Stimulated activated CD8-positive, alpha-beta memory T cell treated with anti-CD3 and anti-CD28 coated beads, Interleukin-4, amount 100 ng/mL, for 1 hour (primary cell): ENCODE measurements at places on chromosomes 11 and 22.

GRCh38 chr11:67043572-67044349 lies 12.9 kb upstream of the RHOD start:
- no peak for DNase-seq

DNA sequence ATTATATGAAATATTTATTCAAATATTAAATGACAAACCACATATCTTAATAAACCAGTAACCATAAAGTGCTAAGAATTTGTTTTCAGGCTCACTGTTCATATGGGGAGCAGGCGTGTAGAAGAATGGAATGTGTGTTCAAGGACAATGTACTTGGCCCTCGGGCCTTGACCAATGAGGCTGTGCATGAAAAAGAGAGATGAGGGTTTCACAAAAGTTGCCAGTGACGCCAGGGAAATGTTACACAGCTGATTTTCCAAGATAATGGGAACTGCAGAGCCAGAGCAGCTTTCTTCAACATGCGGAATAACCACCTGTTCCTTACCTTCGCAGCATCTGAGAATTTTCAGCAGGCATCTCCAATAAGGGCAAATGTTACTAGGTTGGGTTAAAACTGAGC lies 4.2 kb downstream of the SF1 start:
- no peak for DNase-seq

DNA sequence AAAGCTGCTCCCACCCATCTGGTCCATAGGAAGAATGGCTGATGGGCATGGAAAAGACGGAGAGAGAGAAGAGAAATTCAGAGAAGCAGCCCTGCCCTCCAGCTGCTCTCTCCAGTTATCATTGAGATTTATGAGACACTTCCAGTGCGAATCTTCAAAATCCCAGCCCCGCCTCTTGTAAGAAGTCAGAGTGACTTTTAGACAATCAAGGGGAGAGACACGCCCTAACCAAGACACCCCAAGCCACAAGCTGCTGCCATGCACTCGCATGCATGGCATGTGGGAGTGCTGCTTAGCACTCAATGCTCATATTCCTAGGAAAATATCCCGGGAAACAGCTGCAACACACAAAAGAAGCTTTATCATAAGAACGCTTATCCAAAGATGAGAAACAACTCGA lies 110.6 kb upstream of the BID start:
- DNase-seq, result no peak

DNA sequence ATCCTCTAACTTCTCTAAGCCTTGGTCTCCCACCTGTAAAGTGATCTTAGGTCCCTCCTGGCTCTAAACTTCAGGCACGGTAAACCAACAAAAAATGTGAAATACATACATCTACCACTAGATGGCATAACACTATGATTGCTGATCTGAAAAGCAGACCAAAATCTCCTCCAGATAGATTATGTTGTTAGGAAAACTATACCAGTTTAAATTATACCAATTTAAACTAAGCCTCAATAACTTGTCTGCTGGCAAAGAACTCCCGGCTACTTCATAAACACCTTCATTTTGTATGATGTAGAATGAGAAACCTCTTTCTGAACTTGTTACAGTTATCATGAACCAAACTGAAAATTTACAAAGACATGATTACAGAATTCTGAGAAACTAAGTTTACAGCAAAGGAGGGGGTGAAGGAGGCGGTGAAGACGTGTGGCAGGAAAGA lies 85.9 kb downstream of the SBF2 start:
- no peak for DNase-seq

DNA sequence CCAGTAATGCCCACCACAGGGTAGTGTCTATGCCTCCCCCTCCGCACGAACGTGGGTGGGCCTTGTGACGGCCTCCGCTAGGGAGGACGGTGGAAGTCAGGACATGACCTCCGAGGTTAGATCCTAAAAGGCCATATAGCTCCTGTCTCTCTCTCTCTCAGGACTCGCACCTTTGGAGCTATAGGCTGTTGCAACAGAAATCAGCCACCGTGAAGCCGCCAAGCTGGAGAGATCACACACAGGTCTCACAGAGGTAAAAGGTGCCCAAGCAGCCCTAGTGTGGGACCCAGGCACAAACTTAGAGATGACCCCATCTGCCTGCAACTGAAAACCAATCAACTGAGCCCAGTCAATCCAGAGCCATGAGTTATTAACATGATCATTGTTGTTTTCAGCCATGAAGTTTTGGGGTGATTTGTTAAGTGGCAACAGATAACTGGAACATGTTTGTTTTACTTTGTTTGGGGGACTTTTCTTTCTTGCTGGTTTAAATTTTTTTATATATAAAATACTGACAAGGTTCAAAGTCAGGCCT lies 7.4 kb upstream of the NAP1L4 start:
- no peak for DNase-seq

- no peak for DNase-seq
These were observed 158.5 kb upstream of the GRK3 start for GRCh38 chr22:25405841-25406509.

DNA sequence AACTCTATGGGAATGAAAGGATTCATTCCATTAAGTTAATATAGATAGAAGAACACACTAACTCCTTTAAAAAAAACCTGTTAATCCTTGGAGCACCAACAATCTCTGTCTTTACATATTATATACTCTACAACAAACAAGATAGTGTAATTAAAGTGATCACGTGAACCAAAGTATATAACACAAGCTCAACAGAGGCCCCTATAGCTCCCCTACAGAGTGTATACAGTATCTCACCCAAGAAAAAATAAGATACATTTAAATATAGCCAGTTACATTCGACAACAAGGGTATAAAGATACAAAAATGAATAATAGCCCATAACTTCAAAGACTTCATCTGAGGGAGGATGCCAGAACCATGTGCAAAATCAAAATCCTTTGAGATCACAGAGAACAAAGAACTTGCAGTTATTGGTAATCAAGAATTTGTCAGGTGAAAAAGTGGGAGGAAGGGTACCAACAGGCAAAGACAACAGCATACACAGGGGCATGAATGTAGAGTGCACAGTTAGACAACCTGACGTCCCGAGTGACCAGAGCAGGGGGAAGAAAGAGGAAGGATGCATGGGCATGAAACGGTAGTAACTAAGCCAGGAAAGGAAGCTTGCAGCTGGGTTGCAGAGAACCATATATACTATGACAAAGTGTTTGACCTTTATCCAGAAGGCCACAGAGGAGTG lies 4.7 kb downstream of the FCHSD2 start:
- no peak for DNase-seq

- no peak for DNase-seq
These were observed 110.7 kb upstream of the E2F8 start for GRCh38 chr11:19351426-19351825.

DNA sequence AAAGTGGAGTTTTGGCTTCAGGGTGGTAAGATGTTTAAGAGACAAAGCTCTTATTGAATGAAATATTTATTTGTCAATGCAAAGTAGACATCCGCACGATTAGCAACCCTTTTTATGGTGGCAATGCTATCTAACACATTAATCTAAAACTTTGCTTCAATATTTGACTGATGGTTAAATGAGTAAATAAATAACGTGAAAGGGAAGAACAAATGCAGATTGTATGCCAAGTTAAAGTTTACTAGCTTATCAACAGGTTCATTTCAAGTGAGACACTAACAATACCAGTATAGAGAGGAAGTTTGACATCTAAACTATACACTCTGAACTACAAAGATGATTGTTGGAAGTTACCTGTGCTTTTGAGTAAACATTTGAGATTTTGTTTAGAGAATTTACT lies 50.1 kb downstream of the AASDHPPT start:
- no peak for DNase-seq

GRCh38 chr11:1546077-1546535 lies 26.0 kb downstream of the DUSP8 start:
- no peak for DNase-seq

DNA sequence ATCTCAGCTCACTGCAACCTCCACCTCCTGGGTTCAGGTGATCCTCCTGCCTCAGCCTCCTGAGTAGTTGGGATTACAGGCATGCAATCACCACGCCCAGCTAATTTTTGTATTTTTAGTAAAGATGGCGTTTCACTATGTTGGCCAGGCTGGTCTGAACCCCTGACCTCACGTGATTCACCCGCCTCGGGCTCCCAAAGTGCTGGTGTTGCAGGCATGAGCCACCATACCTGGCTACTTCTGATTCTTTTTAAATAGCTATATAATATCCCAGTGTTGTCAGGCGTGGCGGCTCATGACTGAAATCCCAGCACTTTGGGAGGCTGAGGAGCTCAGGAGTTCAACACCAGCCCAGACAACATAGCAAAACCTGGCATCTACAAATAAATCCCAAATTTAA lies 20.7 kb downstream of the TMEM41B start:
- no peak for DNase-seq

DNA sequence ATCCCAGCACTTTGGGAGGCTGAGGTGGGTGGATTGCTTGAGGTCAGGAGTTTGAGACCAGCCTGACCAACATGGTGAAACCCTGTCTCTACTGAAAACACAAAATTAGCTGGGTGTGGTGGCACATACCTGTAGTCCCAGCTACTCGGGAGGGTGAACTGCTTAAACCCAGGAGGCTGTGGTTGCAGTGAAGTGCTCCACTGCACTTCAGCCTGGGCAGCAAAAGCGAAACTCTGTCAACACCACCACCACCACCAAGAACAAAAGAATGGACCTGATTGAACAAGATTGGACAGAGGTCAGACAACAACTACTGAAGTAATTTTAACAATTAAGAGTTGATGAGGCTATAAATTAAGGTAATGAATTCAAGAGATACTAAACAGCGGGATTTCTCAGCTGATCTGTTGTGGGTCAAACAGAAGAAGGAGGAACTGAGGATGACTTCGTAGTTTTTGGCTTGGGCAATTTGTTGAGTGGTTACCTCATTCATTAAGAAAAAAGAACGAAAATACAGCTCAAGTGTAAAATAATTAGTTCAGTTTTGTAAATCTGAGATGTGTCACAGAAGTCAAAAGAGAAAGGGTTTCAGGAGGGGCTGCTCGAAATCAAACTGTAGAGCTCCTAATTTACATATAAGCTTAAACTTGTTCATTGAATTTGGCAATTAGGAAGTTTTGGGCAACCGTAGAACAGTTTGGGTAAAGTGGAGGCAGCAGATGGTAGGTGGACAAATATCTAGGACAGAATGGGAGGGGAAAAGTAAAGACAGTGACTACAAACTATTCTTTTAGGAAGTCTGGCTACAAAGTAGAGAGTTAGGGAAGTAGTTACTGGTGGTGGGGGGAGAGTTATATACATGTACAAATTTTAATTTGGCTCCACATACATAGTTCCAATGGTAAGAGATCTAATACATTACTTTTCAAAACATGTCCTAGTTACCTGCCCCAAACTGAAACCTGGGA lies 4.5 kb downstream of the IL18 start:
- no peak for DNase-seq
